ENCODE measurements at places on chromosomes 3 and 15.

DNA sequence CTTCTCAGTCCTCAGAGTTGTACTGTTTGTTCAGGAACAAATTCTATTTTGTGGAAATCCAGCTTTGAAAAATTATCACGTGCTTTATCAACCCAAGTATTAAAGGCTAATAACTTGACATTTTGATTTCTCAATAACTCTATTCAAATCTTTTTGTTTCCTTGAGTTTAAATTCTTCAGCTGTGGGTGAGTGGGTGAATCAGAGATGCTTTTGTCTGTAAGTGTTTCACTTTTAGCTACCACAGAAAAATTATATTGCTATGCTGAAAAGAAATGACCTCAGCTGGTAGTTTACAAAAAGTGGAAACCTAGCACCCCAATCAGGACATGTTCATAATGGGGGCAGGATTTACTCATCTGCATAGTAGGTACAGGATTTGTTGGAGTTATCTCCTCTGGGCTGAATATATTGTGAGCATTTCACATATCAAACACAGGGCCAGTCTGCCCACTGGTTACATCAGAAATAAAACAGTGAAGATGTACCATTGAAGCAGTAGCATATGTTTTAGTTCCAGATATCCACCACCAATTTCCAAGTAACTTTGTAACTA is 30.5 kb downstream of the MINDY4B start:
- no peak for DNase-seq

DNA sequence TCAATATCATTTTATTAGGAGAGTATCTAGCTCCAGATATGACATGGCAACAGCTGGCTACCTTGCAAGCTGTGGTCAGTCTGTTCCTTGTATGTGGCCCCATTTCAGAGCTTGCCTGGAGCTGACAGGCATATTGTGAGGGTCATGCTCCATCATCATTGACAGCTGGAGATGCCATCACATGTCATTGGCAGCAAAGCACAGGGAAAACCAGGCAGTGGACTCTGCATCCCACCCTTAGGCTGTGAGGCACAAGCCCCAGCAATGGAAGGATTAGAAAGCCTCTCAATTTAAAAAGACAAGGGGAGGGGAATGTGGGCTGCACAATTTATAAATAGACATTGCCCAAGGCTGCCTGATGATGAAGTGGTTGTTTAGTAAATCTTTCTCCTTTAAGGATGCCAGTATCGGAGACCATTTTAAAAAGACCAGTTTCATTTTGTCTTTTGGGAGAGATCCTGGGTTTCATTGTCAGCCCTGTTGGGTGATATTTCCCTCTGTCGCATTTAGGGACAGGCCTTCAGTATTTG is 27.9 kb downstream of the LNP1 start:
- no peak for DNase-seq

GRCh38 chr3:173930251-173930650 is 532.7 kb downstream of the NLGN1 start:
- no peak for DNase-seq

DNA sequence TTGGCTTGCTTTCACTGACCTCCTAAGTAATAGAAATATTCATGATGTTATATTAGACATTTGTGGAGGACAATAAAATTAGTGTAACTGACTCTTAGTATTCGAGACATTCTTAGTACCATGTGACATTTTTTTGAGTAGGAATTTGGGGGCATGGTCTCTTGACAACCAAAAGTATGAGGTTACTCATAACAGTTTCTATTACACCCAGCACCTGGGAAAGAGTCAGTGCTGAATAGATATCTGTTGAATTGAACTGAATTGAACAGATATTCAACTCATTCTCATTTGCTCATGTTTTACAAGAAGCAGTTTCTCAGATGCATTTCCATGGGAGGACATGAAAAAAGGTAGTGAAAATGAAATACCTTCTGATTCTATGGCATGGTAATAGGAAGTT is 84.4 kb downstream of the CMSS1 start:
- DNase-seq: no peak

DNA sequence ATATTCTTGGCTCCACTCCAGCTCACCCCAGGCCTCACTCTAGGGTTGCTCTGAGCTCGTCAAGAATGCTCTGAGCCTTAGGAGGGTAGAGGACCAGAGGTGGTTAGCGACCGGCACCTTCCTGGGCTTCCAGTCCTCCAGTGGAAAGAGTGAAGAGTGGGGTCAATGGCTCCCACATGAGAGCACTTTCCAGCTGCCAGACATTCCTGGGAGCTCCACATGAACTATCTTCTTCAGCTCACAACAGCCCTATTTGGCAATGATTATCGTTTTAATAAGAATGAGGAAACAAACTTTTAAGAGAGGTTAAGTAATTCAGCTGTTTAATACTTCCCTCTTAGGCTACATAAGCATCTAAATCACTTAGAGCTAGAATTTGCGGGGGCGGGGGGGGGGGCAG is 139.3 kb downstream of the STT3B start:
- no peak for DNase-seq

DNA sequence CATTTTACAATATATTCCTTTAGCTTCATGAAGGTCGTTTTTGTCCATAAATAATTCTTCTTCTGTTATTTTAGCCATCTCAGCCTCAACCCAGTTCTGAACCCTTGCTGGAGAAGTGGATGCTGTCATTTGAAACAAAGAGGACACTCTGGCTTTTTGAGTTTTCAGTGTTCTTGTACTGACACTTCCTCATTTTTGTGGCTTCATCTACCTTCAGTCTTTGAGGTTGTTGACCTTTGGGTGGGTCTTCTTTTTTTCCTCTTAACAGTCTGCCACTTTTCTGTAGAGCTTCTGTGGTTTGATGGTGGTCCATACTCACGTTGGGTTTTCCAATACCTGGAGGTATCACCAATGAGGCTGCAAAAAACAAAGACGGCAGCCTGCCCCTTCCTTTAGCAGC is 650.9 kb downstream of the PDCD6IP start:
- no peak for DNase-seq

DNA sequence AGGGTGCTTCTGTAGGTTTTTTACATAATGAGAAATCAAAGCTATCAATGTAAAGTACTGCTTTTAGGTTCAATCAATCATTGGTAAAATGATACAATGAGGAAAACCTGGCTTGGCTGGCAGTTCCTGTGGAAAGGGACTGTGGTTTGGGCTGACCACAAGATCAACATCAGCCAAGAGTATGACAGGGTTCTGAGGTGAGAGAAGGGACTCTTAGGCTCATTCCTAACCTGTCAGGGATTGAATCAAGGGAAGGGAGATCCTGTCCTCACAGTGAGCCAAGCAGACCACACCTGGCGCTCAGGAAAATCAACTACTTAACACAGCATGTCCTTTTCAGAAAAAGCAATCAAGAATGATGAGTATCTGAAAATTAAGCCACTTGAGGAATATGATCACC is 111.1 kb downstream of the MAGI1 start:
- DNase-seq: no peak

DNA sequence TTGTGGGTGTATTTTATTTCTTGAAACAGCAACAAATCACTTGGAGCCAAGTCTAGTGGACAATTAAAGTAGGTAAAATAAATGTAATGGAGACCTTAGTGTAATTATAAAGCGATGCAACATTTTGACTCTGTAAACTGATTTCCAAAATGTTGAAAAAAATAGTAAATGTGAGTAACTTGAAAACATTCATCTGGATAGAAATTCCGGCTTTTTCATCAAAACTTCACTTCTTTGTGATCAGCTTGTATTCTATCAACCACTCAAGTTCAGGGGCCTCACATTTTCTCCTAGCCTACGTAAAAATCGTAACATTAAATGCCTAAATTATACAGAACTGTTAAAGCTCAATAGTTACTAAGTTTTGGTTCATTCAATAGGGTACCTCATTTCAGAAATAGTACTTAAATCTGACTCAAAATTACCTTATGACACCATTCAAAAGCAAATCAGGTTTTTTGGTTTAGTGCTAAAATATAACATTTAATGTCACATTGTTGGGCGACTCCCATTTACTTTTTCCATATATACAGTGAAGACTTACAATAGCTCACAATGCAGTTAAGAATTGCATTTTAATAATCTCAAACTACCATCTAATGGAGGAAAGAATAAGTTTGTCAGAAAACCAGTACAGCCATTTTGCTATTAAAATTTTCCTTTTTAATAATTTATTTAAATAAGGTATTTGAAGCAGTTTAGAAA is 12.7 kb downstream of the CCNL1 start:
- no peak for DNase-seq

GRCh38 chr3:129313415-129313664 is 34.7 kb downstream of the HMCES start:
- DNase-seq: no peak

DNA sequence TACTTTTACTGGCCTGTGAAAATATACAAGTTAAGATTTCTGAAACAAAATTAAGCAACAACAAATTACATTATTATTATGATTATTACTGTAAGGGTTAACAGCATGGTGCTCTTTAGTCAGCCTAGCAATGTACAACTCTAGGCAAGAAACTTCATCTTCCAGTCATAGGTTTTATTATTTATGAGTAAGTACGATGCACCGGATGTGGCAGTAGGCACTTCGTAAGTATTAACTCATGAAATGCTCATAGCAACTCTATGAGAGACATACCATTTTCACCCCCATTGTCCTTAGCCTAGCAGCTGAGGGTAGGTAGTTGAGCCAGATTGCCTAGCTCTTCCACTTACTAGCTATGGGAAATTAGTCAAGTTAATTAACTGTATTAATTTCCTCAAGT is 68.0 kb upstream of the PTPRG start:
- no peak for DNase-seq

DNA sequence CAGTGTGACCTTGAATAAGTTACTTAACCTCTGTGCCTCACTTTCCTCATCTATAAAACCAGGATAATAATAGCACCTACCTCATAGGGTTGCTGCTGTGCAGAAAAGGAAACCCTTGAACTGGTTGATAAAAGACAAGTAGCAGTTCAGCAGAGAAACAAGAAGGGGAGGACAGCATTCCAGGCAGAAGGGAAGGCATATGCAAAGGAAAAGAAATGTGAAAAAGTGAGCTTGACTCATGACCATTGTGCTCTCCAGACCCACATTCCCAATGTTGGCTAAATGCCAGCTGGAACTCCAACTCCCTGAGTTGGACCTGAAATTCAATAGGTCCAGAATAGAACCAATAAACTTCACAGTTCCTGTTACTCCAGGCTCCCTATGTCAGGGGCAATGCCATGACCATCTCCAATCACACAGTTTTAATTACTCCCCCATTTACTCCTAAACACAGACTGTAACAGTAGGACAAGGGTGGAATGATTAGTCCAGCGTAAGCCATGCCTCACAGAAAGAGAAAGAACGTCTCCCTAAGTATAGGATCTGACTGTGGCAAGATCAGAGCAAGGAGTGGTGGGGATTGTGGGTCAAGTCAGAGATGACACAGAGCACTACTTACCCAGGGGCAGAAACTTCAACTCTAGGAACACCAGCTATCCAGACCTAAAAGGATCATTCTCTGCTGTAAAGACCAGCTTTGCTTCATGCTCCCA is 26.9 kb downstream of the PRKAR2A start:
- DNase-seq: no peak

- peak; percentile 80 for DNase-seq
Measured at GRCh38 chr3:136194409-136195257, 1.5 kb downstream of the MSL2 start.

- no peak for DNase-seq
Measured at GRCh38 chr3:10467204-10467603, 38.2 kb downstream of the ATP2B2 start.

DNA sequence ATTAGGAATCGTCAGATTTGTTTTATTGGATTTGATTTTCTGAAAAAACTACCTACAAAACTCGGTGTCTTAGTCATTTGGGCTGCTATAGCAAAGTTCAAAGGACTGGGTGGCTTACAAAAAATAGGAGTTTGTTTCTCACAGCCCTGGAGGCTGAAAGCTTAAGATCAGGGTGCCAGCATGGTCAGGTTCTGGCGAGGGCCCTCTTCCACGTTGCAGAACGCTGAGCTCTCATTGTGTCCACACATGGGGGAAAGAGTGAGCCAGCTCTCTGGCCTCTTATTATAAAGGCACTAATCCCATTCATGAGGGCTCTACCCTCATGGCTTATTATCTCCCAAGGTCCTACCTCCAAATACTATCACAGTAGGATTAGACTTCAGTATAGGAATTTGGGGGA is 40.6 kb upstream of the MRPS22 start:
- DNase-seq: no peak

GRCh38 chr15:75646112-75646943 is 1.4 kb upstream of the SNX33 start:
- no peak for DNase-seq

- no peak for DNase-seq
Measured at GRCh38 chr3:22922317-22922716, 280.8 kb upstream of the UBE2E2 start.

GRCh38 chr15:26525096-26525495 is 247.8 kb downstream of the GABRB3 start:
- no peak for DNase-seq

GRCh38 chr15:94723801-94724200 is 492.4 kb downstream of the MCTP2 start:
- DNase-seq: no peak

- no peak for DNase-seq
Measured at GRCh38 chr3:169144731-169145130, 518.8 kb downstream of the MECOM start.

DNA sequence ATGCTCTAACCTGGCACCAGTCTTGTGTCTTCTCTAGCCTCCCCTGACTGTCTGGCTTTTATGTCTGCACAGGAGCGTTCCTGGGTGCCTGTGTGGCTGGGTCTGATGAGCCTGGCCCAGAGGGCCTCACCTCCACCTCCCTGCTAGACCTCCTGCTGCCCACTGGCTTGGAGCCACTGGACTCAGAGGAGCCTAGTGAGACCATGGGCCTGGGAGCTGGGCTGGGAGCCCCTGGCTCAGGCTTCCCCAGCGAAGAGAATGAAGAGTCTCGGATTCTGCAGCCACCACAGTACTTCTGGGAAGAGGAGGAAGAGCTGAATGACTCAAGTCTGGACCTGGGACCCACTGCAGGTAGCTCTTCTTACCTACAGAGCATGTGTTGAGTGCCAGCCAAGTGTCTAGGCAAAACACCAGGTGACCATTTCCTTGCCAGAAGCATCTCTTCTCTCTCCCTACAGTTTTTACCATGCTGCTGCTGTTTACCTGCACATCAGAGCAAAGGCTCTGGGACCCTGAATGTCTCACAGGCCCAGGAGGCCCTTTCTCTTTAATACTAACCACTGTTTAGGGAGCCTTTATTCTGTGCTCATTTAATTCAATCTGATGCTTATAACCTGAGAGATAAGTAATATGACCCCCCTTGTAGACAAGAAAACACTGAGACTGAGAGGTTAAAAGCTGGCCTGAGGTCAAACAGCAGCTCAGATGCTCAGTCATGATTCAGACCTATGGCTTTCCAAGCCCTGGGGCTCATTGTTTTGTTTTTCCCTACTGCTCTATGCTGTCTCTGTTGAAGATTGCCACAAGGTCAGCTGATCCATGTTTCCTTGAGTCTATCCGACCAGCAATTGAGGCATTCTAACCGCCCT is 10.4 kb downstream of the PODXL2 start:
- DNase-seq: no peak
